Activated T-helper 1 cell treated with Interleukin-2 at 50 U/mL for 16 hours (primary cell): ENCODE measurements at places on chromosomes 3 and 15.

GRCh38 chr3:77204788-77205187 is 164.9 kb downstream of the ROBO2 start:
- DNase-seq: no peak

DNA sequence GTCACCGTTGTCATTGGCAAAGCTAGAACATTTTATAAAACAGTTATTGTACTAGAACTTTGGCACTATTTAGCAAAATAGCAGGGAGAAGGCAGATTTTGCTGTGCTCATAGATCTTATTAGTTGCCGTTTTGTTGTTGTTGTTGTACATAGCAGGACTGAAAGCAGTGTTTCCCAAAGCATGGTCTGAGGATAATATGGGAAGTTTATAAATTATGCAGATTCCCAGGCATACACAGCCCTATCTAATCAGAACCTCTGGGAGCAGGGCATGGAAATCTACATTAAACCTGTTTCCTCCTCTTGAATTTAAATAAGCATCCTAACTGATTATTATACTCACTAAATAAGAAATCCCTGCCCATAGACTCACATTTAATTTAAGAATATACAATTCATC is 87.9 kb downstream of the RAP2B start:
- no peak for DNase-seq

DNA sequence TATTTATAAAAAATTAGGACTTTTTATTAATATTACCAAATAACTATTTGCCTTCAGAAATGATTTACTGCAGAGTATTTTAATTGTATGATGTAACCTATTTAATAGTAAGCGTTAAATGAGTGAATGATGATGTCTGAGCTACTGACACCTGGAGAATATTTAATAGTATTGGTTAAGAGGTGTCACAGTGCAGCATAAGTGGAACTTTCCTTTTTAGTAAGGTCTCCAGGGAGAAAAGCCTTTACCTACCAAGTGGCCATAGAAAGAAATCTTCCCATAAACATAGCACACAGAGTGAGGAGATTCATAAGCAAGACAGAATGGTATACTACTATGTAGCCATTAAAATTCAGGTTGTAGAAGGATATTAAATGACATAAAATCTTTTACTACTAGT is 441.7 kb downstream of the TBL1XR1 start:
- no peak for DNase-seq

GRCh38 chr3:122944671-122945161 is 82.8 kb downstream of the SEMA5B start:
- no peak for DNase-seq
